CD4-positive, alpha-beta T cell treated with Interleukin-15 for 1 hour (primary cell): ENCODE measurements at places on chromosomes 13 and 19.
A peak's percentile ranks its signal among the peaks of the same experiment; 100 is the strongest.

DNA sequence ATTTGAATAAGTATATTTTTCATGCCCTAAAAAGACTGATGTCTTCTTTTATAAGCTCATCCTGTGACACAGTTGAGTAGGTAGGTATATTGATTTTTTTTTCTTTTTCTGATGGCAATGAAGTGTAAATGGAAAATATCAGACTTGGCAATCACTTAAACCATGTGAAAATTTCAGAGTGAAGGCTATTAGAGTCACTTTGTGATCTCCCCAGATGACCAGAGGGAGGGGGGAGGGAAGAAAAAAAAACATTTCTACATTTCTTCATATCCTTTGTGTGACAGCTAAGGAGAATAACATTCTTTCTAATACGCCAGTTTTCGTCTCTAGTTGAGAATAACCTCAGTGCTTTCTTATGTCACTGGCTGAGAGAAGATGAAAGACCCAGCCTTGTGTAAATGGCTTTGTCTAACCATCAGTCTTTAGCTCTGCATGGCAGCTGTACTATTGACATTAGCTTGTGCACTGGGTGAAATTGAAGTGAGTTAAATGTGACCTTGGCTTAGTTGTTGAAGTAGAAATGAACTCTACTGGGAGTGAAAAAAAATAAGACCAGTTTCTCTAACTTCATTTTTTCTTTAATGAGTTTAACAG lies 332.1 kb upstream of the DACH1 start:
- DNase-seq = no peak

GRCh38 chr19:55700813-55701212 lies 25.8 kb downstream of the EPN1 start:
- no peak for DNase-seq

- no peak for DNase-seq
Measured at GRCh38 chr13:99723878-99724277, 222.6 kb downstream of the TM9SF2 start.

DNA sequence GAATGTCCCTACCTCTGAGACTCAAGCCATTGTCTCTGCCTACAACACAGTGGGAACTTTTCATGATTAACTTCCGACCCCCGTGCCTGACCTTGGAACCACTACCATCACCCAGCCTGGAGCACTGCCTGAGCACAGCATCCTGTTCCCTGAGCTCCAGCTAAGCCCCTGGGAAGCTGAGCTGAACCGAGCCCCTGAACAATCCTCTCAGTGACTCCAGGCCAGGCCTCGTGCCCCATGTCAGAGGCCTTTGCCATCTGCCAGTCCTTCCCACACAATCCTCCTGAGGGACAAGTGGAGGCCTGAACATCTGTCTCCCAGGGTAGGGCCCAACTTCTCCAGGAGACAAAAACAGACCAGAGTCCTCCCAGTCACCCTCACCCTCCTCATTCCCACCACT lies 17.5 kb downstream of the CEACAM3 start:
- DNase-seq = no peak

GRCh38 chr13:39196965-39197646 lies 158.8 kb downstream of the NHLRC3 start:
- DNase-seq = no peak

- no peak for DNase-seq
Measured at GRCh38 chr19:27718234-27718633, 1494.7 kb downstream of the UQCRFS1 start.

DNA sequence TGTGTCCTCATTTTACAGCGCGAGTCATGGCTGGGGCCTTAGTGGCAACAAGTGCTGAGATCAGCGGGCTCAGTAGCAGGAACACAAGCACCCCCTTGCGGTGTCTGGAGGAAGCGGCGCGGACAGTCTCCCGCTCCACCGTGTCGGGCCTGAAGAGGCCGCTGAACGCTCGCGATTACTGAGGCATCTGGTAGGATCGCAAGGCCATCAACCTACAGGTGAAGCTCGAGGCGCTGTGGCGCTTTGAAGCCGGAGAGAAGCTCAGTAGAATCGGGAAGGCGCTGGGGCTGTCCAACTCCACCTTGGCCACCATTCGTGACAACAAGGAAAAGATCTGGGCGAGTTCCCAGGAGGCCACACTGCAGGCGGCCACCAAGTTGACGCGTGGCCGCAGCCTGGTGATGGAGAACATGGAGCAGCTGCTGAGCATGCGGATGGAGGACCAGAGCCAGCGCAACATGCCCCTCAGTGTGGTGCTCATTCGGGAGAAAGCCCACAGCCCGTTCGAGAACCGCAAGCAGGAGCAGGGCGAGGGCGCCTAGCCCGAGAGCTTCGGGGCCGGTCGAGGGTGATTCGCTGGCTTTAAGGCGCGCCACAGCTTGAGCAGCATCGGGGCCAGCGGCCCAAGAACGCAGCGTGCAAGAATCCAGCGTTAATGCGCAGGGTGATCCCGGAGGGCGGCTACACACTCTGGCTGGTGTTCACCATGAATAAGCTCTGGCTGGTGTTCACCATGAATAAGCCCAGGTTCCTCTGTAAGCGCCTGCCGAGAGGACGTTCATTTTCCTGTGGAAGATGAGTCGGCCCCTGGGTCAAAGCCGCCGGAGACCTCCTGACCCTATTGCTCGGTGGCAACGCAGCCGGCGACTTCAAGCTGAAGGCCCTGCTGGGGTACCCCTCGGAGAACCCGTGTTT lies 8.3 kb upstream of the MZF1 start:
- peak; percentile 91 for DNase-seq

DNA sequence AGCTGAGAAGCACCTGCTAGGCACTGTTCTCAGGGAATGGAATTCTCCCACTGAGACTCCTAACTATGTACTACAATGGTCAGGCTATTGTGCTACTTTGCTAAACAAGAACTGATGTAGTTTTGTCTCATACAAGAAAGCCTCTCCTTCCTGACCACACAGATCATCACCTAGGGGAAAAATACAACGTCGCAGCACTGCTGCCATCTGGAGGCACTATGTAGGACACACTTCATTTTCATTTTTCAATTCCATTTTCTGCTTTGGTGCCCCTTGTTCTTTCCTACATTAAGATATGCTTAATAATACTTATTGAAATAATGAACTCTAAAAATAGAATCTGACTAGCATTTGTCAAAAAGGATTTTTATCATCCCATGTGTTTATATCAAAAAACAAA lies 21.1 kb downstream of the PROSER1 start:
- no peak for DNase-seq

GRCh38 chr19:31881988-31882387 lies 463.4 kb upstream of the ZNF507 start:
- DNase-seq = no peak

DNA sequence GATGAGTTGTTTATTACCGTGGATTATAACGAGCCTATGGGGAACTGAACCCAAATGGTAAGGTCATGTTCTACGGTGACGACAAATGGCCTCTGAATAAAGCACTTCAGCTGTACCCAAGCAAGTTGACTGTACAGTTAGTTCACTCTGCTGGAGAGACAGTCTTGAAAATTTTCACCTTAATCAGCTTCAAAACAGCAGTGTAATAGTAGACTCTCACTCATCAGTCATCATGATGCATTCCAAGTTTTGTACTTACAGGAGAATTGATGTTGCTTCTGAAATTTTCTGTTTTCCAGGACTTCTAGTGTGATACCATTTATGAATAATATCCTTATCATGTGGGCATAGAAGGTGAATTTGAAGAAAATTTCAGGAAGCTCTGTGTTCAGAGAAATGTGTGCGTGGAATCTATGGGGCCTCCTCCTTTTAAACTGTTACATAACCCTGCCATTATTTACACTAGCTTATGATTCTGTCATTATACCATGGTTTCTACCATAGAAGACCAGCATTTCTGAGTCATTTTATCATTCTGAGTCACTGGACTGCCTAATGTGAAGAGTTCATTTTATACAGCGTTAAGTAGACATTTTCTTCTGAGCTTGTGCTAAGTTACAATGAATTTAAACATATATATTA lies 96.9 kb downstream of the WDFY2 start:
- DNase-seq = no peak

GRCh38 chr13:106415442-106415841 lies 120.0 kb downstream of the EFNB2 start:
- no peak for DNase-seq

DNA sequence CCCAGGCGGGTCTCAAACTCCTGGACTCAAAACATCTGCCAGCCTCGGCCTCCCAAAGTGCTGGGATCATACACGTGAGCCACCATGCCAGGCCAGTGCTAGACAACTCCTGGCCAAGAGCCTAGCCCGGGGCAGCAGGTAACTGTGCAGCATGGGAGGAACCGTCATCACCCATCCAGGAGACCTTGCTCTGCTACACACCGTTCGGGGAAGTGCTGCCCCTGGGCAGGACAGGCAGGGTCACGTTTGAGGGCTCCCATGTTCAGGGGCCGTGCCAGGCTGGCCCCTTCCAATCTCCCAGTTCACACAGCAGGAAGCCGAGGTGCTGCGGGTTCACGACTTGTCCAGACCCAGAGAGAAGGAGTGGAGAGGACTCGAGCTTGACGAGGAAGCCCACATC lies 35.1 kb downstream of the NAXD start:
- DNase-seq = no peak
